ENCODE measurements at places on chromosomes 3 and 15.

DNA sequence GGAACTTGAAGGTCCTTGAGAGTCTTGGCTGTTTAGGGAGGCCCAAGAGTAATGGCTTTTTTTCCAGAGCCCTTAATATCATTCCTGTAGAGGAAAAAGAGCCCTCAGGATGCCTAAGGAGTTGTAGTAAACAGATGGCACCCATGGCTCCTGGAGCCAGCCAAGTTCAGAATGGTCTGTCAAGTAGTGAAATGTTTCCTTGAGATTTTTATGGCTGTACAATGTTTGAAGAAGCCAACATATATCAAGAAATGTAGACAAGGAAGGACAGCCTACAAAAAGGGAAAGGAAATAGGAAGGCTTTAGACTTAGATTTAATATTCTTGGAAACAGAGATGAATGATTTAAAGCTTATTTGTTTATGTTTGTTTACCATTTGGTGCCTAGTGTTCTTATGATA, 334.8 kb downstream of the SATB1 start:
- no peak for DNase-seq

DNA sequence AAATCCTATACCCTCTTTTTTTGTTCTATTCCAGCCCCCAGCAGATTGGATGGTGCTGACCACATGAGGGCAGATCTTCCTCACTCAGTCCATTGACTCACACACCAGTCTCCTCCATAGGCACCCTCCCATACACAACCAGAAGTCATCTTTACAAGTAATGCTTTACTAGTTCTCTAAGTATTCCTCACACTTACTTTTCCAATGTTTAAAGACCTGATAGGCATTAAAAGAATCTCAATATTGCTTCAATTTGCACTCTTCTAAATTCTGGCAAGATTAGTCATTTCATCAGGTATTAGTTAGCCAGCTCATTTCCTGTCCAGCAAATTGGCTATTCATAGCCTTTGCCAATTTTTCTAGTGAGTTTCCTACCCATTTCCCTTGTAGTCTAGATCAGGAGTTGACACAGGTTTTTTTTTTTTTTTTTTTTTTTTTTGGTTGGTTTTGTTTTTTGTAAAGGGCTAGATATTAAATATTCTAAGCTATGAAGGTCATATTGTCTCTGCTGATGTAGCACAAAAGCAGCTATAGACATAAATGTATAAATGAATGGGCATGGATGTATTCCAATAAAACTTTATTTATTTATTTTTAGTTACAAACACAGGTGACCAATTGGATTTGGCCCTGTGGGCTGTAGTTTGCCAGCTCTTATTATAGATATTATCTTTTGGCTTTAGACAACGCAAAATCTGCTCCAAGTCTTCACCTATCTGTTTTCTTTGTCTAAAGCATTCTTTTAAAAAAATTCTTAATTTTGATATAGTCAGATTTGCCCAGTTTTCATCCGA, 76.1 kb downstream of the ABHD5 start:
- no peak for DNase-seq

- no peak for DNase-seq
Observed at GRCh38 chr15:75918135-75918534, 14.5 kb downstream of the FBXO22 start.

GRCh38 chr3:127839099-127839498, 16.8 kb upstream of the MGLL start:
- no peak for DNase-seq

DNA sequence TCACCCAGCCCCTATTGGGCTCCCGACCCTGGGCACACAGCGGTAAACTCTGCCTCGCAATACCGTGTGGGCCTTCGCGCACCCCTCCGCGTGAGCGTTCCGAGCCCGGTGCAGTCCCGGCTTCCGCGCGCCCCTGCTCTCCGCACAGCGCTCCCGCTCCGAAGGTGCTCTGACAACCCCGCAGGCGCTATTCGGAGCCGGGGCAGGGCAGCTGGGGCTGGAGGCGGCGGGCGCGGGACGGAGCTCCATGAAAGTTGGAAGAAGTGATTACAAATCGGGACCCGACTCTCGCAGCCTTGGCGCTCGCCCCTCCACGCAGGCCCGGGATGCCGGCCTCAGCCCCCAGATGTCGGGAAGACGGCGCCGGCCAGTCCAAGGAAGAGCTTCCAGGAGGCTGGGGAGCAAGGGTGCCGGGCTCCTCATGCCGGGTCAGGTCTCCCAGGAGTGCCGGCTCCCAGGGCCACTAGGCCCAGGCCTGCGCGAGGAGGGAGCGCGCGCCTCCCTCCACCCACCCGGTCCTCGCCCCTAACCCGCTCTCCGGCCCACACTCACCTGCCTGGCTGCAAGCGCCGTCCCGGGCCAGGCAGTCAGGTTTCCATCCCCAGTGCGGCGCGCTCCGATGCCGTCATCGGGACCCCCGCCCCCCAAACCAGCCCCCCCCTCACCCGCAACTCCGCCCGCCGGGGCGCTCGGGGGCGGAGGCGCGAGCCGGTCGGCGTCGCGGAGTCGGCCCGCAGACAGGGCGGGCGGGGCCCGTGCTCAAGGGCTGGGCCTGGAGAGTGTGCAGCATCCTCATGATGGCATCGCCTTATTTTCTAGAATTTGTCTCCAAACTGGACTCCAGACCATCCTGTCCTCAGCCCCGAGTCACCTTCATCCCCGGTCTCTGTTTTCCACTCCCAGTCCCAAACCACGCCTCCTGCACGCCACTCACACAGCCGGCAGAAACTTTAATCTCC, at the start of gene KIF7:
Gene KIF7 (minus strand): TSS at position 621 of the 959 bp plus-strand sequence. CDS start 2,537 bp downstream, outside the sequence.
- peak; percentile 67 for DNase-seq

DNA sequence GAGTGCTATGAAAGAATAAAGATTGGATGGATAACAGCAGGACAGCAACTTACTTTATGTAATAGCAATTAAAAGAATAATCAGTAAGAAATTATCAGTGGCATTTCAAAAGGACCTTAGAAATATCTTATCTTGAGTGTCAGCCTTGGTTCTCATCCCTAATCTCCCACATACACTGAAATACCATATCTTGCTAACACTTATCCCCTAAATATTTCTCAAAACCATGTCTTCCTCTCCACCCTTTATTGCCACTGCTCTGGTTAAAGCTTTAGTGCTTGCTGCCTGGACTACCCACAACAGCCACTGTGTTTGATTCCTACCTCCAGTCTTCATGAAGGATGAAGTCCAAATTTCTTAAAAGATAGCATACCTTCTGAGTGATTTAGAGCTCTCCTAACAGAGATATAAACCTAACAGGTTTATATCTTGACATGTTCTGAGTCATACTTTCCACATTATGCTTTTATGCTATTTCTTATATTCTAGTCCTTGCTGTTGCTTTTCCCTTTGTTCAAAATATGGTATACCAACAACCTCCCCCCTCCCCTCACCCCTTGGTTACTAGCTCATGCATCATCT, 202.8 kb downstream of the RSRC1 start:
- no peak for DNase-seq

DNA sequence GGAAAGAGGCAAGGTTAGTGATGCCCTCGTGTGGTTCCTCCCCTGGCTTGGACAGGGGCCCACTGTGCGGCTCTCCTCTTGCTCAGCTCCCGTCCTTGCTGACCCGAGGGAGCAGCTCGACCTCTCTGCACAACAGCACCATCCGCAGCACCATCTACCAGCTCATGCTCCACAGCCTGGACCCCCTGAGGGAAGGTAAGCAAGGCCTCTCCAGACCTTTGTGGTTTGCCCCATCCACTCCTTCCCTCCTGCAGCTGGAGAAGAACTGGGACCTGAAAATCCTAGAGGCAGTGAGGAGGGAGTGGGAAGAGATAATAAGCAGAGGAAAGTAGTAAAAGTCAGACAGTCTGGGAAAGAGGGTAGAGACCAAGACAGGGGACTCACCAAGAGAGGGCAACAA, 17.8 kb downstream of the SLC24A1 start:
- DNase-seq: no peak

DNA sequence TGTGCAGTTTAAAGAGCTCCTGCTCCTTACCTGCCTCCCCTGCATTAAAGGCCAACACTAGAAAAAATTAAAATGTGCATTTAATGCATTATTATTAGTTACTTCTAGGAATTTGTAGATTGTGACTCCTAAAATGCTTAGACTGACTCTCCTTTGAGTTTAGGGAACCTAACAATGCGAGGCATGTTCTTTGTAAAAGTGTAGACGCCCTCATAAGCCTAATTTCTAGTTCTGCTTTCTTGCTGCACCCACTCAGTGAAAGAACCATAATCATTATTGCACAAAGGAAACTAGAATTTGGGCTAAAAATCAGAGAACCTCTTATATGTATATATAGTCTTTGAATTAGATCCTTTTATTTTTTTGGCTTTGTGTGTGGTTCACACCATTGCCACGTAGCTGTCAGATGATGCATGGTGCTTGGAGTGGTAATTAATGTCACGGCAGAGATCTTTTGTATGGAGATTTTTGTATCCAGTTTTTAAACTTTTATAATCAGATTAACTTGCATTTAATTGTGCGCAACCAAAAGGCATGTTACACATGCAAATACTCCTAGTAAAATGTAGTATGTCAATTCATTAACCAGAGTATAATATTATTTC, 710 bp downstream of the ABHD10 start:
- DNase-seq: no peak

GRCh38 chr3:138774529-138775253, 60.0 kb downstream of the PIK3CB start:
- no peak for DNase-seq

DNA sequence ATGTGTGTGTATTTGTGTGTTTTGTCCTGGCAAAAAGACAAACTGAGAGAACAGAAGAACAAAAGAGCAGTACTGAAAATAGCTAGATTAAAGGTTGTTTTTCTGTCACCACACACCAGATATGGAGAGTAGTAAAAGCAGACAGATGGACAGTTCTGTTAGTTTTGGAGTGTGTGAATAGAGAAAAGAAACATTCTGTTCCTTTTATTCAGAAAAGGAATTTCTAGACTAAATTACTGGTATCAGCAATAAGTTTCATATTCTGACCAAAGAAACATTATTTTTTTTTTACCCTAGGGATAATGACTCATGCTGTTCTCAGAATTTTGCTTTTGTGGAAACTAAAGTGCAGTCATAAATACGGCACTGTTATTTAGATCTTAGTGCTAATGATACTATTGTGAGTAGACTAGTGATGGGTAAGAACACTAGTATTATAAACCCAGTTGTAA, 32.9 kb downstream of the PIK3CA start:
- no peak for DNase-seq

DNA sequence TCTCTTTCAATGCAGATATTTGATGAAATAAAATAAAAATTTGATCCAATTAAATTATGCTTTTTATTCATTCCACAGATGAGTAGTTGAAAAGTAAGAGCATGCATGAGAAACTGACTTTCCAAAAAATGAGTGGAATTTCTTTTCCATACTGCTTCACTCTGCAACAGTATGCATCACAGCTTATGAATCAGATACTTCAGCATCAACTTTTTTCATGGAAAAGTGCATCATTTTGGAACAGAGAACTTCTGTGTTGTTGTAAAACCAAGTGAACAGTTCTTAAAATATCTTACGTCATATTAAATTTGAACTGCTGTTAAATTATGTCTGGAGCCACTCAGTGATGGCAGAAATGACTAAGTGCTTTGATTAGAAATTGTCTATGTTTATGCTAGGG, 16.7 kb upstream of the SLC7A14 start:
- DNase-seq: no peak

DNA sequence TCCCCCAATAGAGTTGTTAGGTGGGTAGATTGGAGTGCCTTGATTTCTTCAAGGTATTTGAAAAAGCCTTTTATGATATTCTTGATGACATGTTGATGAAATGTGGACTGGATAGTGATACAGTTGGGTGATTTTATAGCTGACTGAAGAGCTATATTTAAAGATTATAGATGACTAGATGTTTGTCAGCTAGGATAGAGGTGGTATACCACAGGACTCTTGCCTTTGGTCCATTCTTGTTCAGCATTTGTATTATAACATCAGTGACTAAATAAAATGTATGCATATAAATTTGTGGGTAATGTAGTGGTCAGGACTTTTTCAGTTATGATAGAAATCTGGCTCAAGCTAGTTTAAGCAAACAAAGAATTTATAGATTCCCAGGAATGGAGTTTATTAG, 143.9 kb downstream of the ZNF609 start:
- no peak for DNase-seq

GRCh38 chr3:9168241-9168741, 81.2 kb downstream of the SRGAP3 start:
- no peak for DNase-seq

DNA sequence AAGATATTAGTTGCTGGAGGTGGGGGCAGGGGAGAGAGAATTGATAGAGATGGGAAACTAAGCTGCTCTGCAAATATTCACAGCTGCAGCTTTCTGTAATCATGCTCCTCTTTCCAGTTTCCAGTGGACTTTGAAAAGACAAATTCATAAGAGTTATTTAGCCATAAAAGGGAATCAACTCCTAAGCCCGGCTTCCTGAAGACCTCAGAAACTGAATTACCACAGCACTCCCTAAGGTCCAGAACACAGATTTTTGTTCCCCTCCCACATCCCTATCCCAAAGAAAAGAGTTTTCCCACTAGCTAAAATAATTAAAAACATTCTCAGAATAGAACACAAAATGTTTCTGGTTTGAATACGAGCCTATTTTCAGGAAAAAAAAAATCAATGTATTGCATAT, 871.8 kb upstream of the NR2F2 start:
- DNase-seq: no peak

DNA sequence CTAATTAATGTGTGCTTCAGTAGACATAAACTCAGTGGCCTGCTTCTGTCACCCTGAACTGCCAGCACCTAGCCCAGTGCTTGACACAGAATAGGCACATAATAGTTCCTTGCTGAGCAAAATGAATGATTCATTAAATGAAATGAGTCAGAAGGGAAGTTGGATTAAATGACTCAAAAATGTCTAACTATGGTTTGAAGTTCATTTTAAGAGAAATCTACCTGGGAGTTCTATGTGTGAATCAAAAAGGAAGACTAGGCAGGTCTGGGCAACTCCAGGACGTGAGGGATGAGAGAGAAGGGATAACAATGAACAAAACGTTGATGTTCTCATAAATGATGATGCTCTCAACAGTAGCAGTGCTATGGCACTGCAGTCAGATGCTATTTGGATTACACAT, 175.0 kb downstream of the CFAP20DC start:
- no peak for DNase-seq

DNA sequence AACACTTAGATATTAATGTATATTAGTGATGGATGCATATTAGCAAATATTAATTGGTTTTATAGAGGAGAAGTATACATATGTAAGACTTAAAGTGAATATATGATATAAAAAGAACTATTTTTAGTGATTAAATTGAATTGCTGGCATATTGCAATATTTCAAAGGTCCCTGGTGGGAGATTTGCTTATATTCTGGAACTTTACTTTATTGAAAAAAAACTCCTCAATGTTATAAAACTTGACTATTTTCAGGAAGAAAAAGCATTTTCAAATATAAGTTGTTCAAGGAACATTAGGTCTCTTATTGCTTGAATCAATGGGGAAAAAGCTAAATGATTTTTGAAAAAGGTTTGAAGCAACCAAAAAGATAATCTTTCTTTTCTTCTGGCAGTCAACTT, 21.4 kb upstream of the OTOL1 start:
- no peak for DNase-seq

DNA sequence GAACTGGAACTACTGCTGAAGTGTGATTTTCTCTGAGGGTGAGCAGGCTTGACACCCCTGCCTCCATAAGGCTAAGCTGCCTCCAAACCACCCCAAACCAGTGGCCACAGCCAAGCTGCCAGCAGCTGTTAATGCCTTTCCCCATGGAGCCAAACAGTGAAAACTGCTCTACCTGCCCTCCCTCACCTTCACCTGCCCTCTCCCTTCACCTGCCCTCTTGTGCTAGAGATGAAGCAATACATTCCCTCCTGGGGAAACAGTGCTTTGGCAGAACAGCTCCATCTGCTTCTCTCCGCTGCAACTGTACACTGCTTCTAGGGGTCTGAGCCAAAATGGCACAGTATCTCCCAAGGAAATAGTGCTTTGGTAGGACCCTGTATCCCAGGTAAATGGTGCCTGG, 374.1 kb downstream of the FHIT start:
- peak; percentile 15 for DNase-seq

GRCh38 chr15:69994429-69995205, 103.1 kb downstream of the TLE3 start:
- no peak for DNase-seq
